ENCODE measurements at places on chromosomes 1 and 21. TPM values are rescaled to one million over a fixed set of nuclear protein-coding genes. Genes with fewer than 3 reads are reported as not detected.

- no peaks in the 10 kb centered on the region for H3K36me3 ChIP-seq
- H3K4me3 ChIP-seq, result no peak overlapping the region
- no peaks in the 10 kb centered on the region for H3K27me3 ChIP-seq
Measured at GRCh38 chr21:40563900-40564299, 283.1 kb downstream of the DSCAM start.

- H3K36me3 ChIP-seq, result no peaks in the 10 kb centered on the region
- H3K27me3 ChIP-seq, result peaks cover under 1% of the 10 kb centered on the region
- H3K27ac ChIP-seq, result no peak overlapping the region
- no peaks in the 10 kb centered on the region for H3K4me1 ChIP-seq
- no peak for DNase-seq
- no peak overlapping the region for H3K4me3 ChIP-seq
Measured at GRCh38 chr1:44425341-44426082, 20.5 kb downstream of the RNF220 start.

GRCh38 chr1:8687538-8687937, 129.9 kb downstream of the RERE start:
- H3K27me3 ChIP-seq, result no peaks in the 10 kb centered on the region
- H3K27ac ChIP-seq, result no peak overlapping the region
- DNase-seq, result no peak
- no peaks in the 10 kb centered on the region for H3K36me3 ChIP-seq

The TUT4 gene
- total RNA-seq, result 20.0 TPM

The DEPDC1 gene
- 18.3 TPM for total RNA-seq

The HRNR gene
- total RNA-seq, result not detected

The OR10J1 gene
- total RNA-seq, result not detected
